ENCODE measurements at places on chromosomes 3 and 15.

GRCh38 chr3:15292765-15293522 is 39.4 kb downstream of the SH3BP5 start:
- no peak for DNase-seq

DNA sequence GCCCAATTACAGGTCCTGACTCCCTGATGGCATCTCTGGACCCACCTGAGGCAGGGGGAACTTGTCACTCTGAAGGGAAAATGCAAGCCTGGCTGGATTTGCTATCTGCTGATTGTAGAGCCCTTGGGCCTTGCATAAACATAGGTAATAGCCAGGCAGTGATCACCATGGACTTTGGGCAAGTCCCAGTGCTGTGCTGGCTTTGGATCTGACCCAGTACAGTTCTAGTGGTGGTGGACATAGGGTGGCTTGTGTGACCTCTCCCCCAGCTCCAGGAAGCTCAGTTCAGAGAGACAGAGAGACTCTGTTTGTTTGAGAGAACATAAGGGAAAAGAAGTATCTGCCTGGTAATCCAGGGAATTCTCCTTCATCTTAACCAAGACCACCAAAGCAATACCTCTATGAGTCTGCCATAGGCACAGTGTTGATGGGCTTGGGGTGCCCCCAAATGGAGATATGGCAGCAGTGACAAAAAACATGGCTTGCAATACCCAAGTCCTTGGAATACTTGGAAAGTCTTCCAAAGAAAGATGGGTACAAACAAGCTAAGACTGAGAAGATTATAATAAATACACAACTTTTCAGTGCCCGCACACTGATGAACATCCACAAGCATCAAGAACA is 348.5 kb downstream of the PYDC2 start:
- DNase-seq: no peak

DNA sequence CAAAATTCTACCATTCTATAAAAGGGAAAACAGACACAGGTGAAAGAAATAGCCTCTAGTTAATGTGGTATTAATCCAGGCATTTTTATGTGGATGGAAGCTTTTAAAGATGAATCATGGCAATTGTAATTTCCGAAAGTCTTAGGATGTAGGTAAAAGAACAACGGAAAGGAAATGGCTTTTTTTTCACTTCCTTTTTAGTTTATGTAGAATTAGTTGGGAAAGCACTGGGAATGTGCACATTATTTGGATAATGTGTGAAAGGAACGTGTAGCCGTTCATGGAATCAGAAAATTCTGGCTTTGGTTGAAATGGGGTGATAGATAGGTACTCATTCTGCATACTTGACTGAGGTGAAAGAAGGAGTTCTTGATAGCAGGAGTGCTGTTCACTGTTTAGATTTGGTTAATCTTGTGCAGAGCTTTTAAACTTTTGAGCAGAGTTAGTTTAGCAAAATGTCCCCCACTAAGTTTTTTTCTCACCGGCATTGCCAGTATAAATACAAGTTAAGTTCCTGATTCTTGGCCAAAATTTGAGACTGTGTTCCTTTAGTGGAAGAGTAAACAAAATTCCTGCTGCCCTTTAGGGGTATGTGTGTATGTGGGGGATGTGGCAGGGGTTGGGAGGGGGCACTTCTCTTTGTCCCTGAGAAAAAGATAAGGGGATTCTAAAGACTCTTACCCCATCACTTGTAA is 20.2 kb upstream of the UTS2B start:
- DNase-seq: no peak

DNA sequence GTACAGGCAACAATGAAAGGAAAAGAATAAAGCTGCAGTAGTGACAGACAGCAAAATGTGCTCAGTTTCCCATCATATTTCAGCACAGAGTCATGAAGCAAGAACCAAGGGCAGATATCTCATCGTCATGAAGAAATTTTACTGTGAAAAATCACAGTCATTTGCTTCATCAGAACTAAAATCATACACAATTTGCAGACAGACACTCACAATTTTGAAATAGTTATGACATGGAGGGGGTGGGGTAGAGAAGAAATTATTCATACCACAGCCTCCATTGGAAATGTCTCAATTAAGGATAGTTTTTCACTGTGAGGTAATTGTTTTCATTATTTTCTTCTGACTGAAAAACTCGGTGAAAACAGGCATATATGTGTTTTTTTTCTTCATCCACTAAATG is 78.8 kb upstream of the CNTN3 start:
- no peak for DNase-seq

- DNase-seq: no peak
These were observed 381.3 kb downstream of the TIGIT start for GRCh38 chr3:114675104-114675503.

DNA sequence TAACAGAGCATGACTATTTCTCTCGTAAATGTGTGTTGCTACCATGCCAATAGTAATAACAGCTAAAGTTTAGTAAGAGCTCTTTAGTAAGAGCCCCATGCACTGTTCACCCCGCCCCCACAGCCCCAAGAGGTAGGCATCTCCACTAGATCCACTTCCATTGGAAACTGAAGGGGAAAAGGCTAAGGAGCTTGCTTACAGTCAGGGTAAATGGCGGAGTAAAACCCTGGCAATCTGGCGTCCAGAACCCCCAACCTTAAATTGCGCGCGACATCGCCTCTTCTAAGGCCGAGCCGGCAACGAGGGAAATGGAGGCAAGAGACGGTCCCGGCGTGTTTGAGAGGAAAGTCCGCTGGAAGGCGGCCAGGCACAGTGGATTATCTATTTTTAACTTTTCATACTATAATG is 654 bp upstream of the C3orf38 start:
- peak; percentile 9 for DNase-seq
